ENCODE measurements at places on chromosomes 4 and X.

GRCh38 chr4:136863756-136864155 is 668.5 kb downstream of the PCDH18 start:
- peak; percentile 28 for DNase-seq

DNA sequence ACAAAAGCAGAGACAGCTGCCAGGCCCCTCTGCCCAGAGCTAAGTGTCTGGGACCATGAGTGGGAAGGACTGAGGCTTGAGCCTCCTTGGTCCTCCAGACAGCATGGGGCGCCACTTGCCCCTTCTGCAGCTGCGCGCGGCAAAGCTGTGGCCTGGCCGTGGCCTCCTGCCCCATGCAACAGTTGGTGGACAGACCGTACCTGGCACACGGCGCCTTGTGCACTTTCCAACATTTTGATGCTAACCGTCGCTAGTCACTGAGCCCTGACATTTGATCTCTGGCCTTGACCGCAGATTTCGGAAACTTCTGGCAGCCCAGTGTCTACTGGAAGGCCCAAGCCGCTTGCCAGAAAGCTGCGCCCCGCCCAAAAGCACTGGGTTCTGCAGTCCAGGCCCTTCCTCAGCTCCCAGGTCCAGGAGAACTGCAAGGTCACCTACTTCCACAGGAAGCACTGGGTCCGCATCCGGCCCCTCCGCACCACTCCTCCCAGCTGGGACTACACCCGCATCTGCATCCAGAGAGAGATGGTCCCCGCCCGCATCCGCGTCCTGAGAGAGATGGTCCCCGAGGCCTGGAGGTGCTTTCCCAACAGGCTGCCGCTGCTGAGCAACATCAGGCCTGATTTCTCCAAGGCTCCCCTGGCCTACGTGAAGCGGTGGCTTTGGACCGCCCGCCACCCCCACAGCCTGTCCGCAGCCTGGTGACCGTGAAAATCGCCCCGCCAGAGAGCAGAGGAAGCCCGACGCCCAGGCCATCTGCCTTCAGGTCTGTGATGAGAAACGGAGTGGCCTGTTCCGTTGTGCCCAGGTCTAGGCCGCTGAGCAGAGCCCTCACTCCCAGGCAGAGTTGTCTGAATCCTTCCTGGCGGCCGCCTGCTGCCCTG is 35.3 kb upstream of the CA5B start:
- DNase-seq = no peak

DNA sequence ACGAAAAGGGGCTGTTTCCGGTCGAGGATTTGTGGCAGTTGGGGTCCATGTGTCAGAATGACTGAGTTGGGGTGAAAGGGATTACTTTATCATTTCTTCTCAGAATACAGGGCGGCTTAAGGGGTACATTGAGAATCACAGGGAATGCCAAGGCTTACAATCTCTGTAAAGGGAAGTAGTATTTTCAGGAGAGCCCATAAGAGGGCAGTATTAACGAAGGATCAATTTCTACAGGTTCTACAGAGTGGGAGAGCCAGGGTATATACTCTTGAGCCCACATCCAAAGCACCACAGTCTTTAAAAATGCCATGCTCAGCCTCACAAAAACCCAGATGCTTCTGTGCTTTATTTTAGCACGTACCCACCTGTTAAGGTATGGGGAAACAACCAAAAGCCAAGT is 67.7 kb upstream of the ZXDA start:
- DNase-seq = no peak

GRCh38 chr4:85210353-85210752 is 243.9 kb upstream of the WDFY3 start:
- peak; percentile 21 for DNase-seq

GRCh38 chr4:106618956-106619355 is 250.4 kb upstream of the GIMD1 start:
- DNase-seq = peak; percentile 4

DNA sequence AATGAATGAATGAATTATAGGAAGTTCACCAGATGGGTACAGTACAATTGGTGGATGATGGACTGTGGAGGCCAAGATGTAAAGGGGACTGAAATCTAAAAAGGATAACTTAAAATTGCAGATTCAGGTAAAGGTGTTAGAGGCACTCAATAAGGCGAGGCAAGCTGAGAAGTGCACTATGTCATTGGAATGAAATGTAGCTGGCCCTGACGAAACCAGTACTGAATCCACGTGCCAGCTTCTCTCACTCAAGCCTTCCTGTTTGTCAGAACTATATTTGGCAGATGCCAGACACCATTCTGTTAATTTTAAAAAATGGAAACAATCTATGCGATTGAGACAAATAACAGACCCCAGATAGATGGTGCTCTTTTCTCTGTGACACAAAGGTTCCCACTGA is 1039.1 kb upstream of the TENM3 start:
- no peak for DNase-seq

GRCh38 chr4:183610033-183610432 is 49.0 kb downstream of the RWDD4 start:
- DNase-seq = no peak

DNA sequence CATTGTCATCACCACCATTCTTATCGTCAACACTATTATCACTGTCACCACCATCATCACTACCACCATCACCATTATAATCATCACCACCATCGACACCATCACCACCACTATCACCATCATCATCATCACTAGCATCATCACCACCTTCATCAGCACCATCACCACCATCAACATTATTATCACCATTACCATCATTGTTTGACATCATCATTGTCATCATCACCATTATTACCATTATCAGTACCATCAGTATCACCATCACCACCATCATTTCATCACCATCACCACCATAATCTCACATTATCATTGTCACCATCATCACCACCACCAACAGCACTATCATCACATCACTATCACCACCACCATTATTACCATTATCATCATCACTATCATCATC is 47.5 kb upstream of the NKX1-1 start:
- no peak for DNase-seq

GRCh38 chr4:30667919-30668318 is 52.2 kb upstream of the PCDH7 start:
- DNase-seq = no peak
